ENCODE measurements at places on chromosomes 2 and 18.

- no peak for DNase-seq
These were observed 41.0 kb downstream of the EPB41L5 start for GRCh38 chr2:120053891-120054290.

DNA sequence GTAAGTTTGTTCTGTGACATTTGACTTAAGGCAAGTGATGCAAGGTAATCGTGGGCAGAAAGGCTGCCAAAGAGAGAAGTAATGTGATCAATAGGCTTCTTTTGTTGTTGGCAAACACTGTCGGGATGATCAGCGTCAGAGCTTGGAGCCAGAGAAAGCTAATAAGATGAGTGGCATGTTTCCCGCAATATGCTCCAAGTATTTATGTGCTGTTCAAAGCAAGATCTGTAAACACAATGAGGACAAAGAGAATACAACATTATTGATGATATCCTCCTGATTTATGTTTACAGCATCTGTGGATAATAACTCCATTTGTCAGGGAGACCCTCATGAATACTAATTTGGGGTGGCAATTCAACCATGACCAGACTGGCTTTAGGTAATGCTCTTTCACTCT lies 603.3 kb downstream of the TDRD15 start:
- no peak for DNase-seq

GRCh38 chr2:16767789-16768476 lies 102.3 kb upstream of the CYRIA start:
- DNase-seq: no peak

DNA sequence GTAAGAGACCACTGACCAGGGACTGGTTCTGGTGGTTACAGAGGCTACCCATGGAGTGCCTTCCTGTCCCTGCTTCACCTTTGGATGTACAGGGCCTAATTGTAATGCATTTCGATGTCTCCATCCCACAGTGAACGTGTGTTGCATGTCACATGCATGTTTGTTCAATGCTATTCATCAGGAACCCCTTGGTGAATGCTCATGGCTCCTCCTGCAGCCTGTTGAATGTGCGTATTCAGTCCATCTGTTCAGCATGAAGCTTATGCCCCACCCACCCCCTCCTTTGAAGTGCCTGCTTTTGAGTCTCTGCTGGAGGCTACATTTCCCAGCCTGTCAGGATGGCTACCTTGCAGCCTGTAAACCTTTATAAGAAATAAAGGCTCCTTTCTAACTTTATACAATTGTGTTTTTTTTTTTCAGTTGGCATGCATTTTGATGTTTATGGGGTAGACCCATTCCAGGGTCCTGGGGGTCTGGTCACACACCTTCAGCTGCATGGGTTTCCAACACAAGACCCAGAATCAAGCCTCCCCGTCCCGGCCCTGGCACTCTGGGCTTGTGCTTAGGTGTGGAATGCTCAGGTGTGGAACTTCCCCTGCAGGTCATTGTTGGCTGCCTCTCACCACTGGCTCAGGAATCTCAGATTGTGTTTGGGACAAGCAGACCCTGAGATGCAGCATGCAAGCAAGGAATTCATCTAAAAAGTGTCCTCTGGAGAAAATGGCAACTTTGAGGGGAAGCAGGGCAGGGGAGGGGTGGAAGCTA lies 238.8 kb upstream of the HDAC4 start:
- no peak for DNase-seq

DNA sequence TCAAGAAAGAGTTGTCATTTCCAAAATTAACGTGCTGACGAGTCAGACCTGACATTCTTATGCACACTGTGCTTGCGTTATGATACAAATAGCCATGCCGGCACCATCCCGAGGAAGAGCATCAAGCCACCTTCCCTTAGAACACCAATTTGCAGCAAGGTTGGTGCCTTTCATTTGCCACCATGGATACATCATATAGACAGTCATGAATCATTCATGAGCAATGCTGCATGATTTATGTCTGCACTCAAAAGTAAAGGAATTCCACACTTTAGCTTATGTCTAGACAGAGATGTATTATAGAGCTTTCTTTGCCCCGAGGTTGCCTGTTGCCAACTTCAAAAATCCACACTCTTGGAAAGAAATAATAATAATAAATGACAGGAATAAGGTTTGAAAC lies 166.9 kb downstream of the VWC2L start:
- DNase-seq: no peak

DNA sequence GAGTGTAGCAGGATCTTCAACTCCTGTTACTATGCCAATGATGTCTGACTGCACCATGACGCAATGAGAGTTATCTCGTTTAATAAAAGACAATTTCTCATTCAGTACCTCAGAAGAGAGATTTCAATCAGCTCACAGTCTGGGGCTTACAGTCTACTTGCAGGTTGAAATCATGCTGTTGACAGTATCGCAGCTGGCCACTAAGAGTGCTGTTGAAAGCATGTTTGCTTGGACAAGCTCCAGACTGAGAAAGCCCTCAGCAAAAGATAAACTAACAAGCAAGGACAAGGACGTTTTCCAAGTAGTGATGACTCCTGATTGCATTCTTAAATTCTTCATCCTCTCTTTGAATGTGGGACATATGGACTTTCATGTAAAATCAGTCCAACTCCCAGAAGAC lies 145.2 kb upstream of the SYT4 start:
- DNase-seq: no peak

DNA sequence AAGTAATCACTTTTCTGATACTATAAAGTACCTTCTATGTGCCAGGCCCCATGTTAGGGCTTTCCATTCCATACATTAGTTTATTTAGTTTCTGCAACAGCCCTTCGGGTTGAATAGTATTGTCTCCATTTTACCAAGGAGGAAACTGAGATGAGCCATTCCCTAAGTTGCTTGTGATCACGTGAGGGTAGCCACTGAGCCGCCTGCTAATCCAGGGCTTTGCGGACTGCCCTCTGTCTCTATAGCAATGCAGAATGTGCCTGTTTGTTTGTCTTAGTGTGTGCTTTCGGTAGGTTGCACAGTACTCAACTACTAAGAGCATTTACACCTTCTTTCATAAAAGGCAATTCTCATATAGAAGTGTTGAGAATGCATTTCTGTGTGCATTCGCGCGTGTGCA lies 5.0 kb downstream of the EMILIN2 start:
- DNase-seq: no peak

DNA sequence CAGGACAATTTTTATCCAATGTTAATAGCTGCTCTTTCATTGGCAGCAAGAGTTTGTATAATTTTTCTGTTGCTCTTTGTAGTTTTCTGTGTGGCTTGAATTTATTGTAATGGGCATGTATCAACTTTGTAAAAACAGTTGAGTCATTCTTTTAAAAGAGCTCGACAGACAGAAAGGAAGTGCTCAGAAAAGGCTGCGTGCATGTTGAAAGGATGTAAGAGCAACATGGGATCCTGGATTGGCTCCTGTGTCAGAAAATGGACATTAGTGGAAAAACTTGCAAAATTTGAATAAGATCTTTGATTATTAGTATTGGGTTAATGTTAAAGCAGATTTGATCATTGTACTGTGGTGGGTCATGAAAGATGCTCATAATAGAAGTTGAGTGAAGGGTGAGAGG lies 93.3 kb upstream of the CDC42EP3 start:
- DNase-seq: no peak

DNA sequence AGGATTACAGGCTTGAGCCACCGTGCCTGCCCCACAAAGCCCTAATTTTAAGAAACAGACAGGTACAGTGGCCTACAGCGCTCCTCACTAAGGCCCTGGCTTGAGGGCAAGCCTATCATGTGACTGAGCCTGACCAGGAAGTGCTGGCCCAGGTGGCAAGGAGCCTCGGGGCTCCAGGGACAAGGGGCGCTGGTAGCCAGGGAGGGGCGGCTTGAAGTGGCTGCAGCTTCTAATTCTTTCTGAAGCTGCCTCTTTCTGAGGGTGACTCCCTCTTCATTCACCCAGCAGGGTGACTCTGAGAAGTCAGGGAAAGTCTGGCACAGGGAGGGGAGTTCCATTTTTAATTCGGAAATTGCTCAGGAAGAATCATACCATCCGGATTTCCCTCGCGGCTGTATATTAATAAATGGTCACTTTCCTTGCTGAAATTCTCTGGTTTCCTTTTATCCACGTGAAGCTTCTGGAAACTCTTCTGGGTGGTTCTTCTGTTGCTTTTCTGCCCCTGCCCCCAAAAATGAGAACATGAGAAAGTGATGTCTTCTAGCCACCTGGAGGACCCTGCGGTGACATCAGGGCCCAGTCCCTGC lies 115.7 kb downstream of the FAM210A start:
- DNase-seq: no peak

DNA sequence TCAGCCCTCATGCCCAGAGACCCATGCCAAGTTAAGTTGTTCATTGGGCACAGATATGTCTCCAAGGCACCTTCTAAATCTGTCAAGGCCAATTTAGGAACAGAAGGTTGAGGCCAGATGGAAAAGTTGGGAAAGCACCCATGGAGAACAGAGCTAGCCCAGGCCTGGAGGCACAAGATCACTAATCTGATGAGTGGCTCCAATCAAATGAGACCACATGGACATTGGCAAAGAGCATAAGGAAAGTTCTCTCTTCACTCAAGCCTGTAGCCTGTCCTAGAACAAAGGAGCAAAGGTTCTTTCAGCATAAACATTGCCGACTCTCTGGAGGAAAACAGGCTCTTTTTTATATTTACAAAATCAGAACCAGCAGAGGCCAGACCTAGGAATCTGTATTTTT lies 154.8 kb downstream of the RNF152 start:
- DNase-seq: no peak

Data from stimulated activated CD4-positive, alpha-beta T cell treated with anti-CD3 and anti-CD28 coated beads, Interleukin-15, amount 100 ng/mL, for 1 hour (primary cell).